Activated CD8-positive, alpha-beta memory T cell treated with anti-CD3 and anti-CD28 coated beads for 36 hours (primary cell): ENCODE measurements at places on chromosomes 11 and 22. TPM values are rescaled to one million over a fixed set of nuclear protein-coding genes. Genes with fewer than 3 reads are reported as not detected.

The OR56A1 gene
- not detected for total RNA-seq

The FAT3 gene
- total RNA-seq = not detected

The GAS2L1 gene
- total RNA-seq = 0.46 TPM

The SHISAL1 gene
- not detected for total RNA-seq

The RHBDD3 gene
- total RNA-seq = 39.6 TPM

The ARHGAP42 gene
- 0.44 TPM for total RNA-seq

The LSP1 gene
- total RNA-seq = 254 TPM

The VEGFB gene
- total RNA-seq = 86.8 TPM

The OR6T1 gene
- not detected for total RNA-seq

The ANKRD42 gene
- 9.0 TPM for total RNA-seq

The ART1 gene
- not detected for total RNA-seq

The GNG3 gene
- total RNA-seq = not detected

The TMA7B gene
- total RNA-seq = 1.2 TPM

The TRIM51 gene
- not detected for total RNA-seq

The TTLL1 gene
- total RNA-seq = 5.1 TPM

The KCNJ1 gene
- not detected for total RNA-seq

The CATSPER1 gene
- total RNA-seq = not detected

The ABCC8 gene
- total RNA-seq = not detected

The SLC17A6 gene
- not detected for total RNA-seq

The UPK3A gene
- not detected for total RNA-seq

The SLC22A12 gene
- total RNA-seq = not detected

The MS4A6E gene
- total RNA-seq = not detected

The OR52I2 gene
- not detected for total RNA-seq

The DCDC1 gene
- total RNA-seq = 0.21 TPM

The C2CD3 gene
- 34.3 TPM for total RNA-seq

The GRM5 gene
- total RNA-seq = not detected

The MS4A4A gene
- total RNA-seq = not detected

The NADSYN1 gene
- 59.1 TPM for total RNA-seq

The CCDC89 gene
- total RNA-seq = not detected

The ACRV1 gene
- not detected for total RNA-seq

The ADAMTS15 gene
- not detected for total RNA-seq

The OR8G5 gene
- total RNA-seq = not detected

The SLC22A8 gene
- total RNA-seq = not detected

The PATE4 gene
- total RNA-seq = not detected

The YAP1 gene
- 0.11 TPM for total RNA-seq

The RIMBP3B gene
- total RNA-seq = 0.46 TPM

The MISFA gene
- 0.88 TPM for total RNA-seq

The ELFN2 gene
- 0.04 TPM for total RNA-seq

The ANO1 gene
- total RNA-seq = not detected

The GGT5 gene
- not detected for total RNA-seq

The ALX4 gene
- not detected for total RNA-seq

The MRGPRX3 gene
- total RNA-seq = not detected

The FAM180B gene
- total RNA-seq = 0.15 TPM

The GRAMD1B gene
- total RNA-seq = 39.4 TPM

The GAB4 gene
- not detected for total RNA-seq

The KCNK4 gene
- not detected for total RNA-seq

The OR5P2 gene
- not detected for total RNA-seq

The TAGLN gene
- 1.6 TPM for total RNA-seq

The PRRG4 gene
- 0.76 TPM for total RNA-seq

The SPCS2 gene
- total RNA-seq = 145 TPM
